ENCODE measurements at places on chromosomes 1 and 21.

- peak; percentile 91 for DNase-seq
These were observed at the start of gene PATJ for GRCh38 chr1:61741711-61742619. TSS of gene PATJ (plus strand) at chr1:61742480. CDS start at chr1:61762893, 20,413 bp downstream.

- no peak for DNase-seq
These were observed 68.5 kb downstream of the GPR88 start for GRCh38 chr1:100606438-100606837.

DNA sequence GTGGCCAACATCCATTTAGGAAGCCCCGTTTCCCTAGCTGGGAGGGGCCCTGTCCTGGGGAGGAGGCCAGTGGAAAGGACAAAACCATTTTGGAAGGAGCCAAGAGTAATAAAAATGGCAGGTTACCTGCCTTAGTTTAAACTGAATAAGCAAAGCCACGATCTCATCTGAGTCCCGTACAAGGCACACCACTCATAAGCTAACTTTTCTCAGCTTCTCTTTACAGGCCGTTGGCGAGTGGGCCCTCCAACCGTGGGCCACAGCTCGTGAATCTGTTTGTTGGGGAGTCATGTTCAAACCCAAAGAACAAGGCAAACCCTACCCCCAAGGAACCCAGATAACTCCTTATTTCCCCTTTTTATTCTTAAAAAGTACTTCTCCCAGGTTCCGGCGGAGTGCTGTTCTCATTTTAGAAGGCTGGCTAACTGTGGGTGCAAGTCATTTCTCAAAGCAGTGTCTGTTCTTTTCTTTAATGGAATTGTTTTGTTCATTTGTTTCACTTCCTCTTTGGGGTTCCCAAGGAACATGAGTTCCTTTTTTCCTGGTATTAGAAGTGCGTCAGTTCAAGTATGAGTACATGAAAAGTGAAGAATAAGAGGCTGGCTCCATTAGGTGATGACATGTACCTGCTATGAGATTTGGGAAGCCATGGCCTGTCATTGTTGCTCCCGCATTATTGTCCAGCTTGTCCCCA is 89.0 kb downstream of the PSMG1 start:
- no peak for DNase-seq

GRCh38 chr1:223460566-223461189 is 67.5 kb downstream of the CCDC185 start:
- no peak for DNase-seq

DNA sequence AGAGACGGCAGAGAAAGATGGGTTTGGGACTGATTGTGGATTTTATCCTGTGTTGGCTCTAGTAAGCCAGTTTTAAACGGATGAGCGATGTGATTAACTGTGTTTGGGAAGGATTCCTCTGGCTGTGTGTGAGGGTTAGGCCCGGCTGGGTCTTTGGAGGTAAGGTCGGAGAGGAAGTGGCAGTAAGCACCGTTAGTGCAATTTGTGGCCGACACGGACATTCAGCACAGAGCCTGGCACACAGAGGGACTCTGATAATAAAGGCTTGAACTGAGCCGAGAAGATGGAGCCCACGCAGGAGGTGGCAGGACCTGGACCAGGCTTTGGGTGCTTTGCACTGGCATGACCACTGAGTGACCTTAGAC is 1.3 kb downstream of the MTFR1L start:
- no peak for DNase-seq

DNA sequence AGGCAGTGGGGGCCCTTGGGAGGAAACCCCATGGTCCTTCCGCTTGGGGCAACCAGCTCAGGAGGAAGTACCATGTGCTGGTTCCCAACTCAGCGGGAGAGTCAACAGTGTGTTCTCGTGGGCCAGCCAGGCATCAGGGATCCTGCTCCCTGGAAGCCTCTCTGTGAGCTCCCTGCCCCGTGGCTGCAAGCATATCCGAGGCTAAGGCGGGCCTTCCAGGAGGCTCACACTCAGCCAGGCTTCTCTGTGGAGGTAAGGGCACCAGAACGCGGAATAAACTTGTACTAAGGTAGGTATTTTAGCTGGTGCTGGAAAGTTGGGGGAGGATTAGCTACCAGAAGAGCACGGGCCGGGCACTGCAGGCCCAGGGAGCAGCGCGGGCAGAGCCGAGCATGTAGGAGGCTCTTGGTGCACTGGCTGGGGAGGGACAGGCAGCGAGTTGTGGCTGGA is 74.7 kb upstream of the POU3F1 start:
- no peak for DNase-seq

- no peak for DNase-seq
These were observed 7.2 kb upstream of the IGSF3 start for GRCh38 chr1:116674751-116675150.

GRCh38 chr1:185478877-185479276 is 161.8 kb upstream of the IVNS1ABP start:
- DNase-seq = no peak

DNA sequence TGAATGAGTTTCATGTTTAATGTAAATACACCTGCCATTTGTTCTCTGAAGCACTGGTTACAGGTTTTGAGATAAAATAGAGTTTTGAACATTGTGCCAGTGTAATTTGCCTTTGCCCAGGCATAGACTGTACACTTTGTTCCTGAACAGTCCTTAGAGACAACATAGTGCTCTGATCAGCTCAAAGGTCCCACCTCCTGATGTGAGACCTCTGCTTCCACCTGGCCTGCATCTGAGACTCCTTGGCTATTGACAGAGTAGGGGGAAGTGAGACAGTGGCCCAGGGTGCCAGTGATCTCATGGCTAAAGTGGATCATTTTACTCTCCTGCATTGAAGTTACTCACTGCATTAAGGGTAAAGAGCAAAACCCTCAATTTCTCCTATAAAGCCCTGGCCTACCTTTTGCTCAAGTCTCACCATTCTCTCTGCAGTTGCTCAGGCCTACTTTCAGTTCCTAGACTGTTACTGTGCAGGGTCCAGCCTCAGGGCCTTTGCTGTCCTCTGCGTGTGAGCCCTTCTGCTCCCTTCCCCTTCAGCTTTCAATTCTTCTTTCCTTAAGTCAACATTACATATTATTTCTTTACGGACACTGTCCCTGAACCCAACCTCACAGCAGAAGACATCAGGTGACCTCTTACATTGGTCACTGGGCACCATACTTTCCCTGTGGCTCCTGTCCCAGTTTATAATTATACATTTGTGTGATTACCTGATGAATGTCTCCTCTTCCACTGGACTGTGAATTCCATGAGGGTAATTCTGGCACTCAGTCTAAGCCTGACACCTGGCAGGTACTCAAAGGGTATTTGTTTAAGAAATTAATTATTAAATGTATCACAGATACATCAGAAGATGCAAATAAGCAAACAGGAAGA is 142.9 kb downstream of the ROR1 start:
- DNase-seq = no peak
